ENCODE measurements at places on chromosomes 13 and 19. TPM values are rescaled to one million over a fixed set of nuclear protein-coding genes. Genes with fewer than 3 reads are reported as not detected.

- H3K4me1 ChIP-seq: peaks cover 21% of the 10 kb centered on the region
- H3K36me3 ChIP-seq: no peaks in the 10 kb centered on the region
- H3K27me3 ChIP-seq: no peaks in the 10 kb centered on the region
- DNase-seq: peak; percentile 49
- H3K4me3 ChIP-seq: peak within 1 kb of the TSS; percentile 69
Observed at GRCh38 chr13:33016414-33017322, at the start of gene KL. Gene KL (plus strand): TSS chr13:33016423. CDS start chr13:33016441, 18 bp downstream.

GRCh38 chr13:42420304-42420703 lies 148.4 kb downstream of the AKAP11 start:
- no peak overlapping the region for H3K4me3 ChIP-seq
- no peak for DNase-seq
- H3K36me3 ChIP-seq: no peaks in the 10 kb centered on the region
- no peaks in the 10 kb centered on the region for H3K4me1 ChIP-seq
- no peak overlapping the region for H3K27ac ChIP-seq

DNA sequence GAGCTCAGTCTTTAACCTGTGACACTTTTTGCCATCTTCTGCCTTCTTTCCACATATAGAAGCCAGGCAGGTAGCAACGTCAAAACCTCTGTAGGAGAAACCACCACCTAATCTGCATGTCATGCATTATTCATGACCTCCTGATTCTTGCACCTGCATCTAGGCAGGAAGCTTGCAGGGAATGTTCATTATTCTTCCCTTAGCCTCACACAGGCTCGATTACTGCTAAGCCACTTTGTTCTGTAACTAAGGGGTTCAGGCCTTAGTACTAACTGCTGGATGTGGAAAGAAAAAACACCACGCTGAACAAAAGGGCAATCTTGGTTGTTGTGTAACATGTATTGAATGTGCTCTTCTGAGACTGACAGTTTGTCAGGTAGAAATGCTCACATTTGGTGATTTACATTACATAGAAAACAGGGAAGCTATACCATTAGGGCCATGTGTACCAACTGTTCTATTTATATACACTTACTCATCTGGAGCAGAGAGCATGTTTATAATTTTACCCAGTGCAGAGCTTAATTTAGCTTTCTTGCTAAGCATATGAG lies 366.9 kb downstream of the KLF12 start:
- H3K27ac ChIP-seq: no peak overlapping the region
- H3K36me3 ChIP-seq: no peaks in the 10 kb centered on the region
- DNase-seq: no peak
- no peaks in the 10 kb centered on the region for H3K4me1 ChIP-seq

Gene LGALS4
- total RNA-seq: 0.61 TPM

Gene C19orf38
- 1.3 TPM for total RNA-seq

DNA sequence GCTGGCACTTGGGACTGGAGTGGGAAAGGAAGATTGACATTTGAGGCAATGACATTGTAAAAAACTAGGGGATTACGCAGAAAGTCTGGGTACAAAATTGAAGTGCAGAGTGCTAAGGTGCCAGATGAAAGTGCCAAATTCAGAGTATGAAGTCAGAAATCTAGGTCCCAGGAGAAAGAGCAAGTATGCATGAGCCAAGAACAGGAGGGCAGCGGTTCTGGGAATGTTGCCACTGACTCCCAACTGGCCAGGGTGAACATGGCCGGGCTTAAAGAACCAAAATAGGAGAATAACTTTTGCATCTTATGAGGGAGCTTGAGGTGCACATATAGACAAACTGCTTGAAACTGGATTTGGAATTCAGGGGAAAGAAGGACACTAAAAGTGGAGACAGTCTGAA lies 495.8 kb upstream of the KLF12 start:
- no peak overlapping the region for H3K4me3 ChIP-seq
- DNase-seq: no peak
- H3K36me3 ChIP-seq: no peaks in the 10 kb centered on the region
- H3K4me1 ChIP-seq: no peaks in the 10 kb centered on the region

Gene ASPDH
- total RNA-seq: not detected

GRCh38 chr13:111166882-111167675 lies 52.0 kb downstream of the ARHGEF7 start:
- no peak overlapping the region for H3K27ac ChIP-seq
- no peak overlapping the region for H3K4me3 ChIP-seq
- H3K27me3 ChIP-seq: no peaks in the 10 kb centered on the region
- peaks cover 6% of the 10 kb centered on the region for H3K36me3 ChIP-seq
- H3K4me1 ChIP-seq: peaks cover 58% of the 10 kb centered on the region
